ENCODE measurements at places on chromosomes 3 and 15.
A peak's percentile ranks its signal among the peaks of the same experiment; 100 is the strongest.

DNA sequence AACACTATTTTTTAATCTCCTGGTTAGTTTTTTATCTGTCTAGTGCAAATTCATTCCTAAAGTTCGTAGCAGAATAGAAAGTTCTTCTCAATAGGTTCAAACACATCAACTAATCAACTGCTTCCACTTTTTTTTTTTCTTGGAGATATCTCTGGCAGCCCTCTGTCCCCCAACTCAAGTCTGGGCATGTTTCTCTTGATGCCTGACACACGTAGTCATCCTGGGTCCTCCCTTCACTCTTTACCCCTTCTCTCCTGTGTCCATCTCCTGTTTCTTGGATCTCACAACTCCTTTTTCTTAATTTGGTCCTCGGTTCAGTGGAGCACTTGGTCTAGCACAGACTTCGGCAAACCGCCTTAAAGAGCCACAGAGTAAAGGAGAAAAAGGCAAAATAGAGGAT, 14.4 kb downstream of the TNFAIP8L3 start:
- no peak for DNase-seq

DNA sequence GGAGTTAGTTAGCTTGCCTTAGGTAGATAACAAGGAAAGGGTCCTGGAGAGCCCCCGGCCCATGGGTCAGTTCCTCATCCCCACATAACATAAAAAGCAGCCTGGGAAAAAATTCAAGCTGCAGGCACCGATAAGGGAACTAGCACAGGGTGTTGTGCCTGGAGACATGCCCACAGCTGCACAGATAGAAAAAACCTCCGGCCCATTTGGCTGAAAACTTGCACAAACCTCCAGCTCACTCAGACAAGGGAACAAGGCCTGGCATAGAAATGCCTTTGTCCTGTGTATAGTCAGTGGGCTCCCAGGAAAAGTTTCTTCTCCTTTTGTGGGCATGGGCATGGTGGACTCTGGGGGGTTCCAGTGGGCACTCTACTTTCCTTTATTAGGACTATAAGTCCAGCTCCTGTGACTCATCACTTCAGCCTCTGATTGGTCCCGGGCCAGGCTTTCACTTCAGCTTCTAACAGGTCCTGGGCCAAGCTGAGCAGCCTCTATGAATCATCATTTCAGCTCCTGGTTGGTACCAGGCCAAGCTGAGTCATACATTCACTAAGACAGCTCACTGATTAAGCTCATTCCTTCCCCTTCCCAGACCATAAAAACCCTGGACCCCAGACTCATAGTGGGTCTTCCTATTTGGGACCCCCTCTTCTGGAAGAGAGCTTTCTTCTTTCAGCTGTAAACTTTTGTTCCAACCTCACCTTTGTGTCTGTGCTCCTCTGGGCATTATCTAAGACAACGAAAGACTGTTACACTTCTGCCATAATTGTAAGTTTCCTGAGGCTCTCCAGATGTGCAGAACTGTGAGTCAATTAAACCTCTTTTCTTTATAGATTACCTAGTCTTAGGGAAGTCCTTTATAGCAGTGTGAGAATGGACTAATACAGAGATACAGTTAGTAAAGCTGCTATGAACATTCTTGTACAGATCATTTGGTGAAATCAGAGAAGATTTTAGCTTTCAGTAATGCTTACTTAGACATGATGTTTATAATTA, 348.0 kb upstream of the DPPA4 start:
- peak; percentile 85 for DNase-seq

GRCh38 chr15:99987701-99988100, 254.5 kb upstream of the LYSMD4 start:
- DNase-seq = no peak

DNA sequence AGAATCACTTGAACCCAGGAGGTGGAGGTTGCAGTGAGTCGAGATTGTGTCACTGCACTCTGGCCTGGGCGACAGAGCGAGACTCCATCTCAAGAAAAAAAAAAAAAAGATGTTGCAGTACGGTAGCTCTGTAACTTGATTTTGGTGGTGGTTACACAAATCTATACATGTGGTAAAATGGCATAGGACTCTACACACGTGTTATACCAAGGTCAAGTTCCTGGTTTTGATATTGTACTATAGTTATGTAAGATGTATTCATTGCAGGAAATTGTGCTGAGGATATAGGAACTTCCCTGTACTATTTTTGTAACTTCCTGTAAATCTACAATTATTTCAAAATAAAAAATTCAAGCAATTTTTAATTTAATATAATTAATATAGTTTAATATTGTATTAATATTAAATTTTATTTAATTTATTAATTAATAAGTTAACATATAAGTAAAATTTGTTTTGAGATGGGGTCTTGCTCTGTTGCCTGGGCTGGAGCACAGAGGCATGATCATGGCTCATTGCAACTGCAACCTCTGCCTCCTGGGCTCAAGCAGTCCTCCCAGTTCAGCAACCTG, 9.9 kb downstream of the MYD88 start:
- DNase-seq = no peak

GRCh38 chr3:153290268-153291015, 128.4 kb downstream of the RAP2B start:
- DNase-seq = peak; percentile 31

DNA sequence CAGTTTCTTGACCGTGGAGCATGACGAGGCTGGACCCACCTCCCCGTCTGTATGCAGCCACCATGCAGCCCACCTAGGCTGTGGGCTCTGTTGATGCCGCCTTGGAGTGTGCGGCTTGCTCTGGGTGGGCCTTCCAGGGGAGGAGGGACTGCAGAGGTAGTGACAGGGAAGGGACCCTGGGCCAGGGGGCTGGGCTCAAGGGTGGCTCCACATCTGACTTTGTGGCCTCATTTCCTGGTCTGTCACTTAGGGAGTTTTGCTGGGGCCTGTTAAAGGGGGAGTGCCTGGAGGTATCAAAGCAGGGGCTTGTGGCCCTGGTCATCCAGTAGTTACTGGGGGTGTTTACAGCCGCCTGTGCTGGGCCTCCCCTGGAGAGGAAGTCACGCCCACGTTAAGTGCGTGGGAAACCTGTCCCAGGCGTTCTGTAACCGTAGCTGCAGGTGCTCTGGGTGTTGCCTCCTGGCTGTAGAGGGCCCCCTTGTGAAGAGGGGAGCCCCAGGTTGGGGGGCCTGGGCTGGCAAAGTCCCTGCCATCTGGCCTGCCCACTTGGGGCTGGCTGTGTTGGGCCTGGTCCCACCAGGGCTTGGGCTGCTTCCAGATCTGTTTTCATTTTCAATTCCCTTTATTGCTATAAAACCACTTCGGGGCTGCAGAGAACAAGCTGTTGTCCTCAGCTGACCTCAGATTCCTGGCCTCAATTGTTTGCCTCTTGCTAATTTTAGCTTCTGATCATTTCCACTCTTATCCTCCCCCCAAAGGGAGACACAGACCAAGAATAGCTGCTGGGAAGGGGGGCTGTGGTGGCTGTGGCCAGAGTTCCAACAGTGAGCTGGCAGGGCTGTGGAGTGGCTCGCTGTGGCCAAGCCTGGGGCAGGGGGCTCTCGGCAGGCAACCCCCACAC, 26.5 kb downstream of the KLF13 start:
- peak; percentile 63 for DNase-seq

All from OCI-M1 (cell line).